ENCODE measurements at places on chromosomes 4 and X.
A peak's percentile ranks its signal among the peaks of the same experiment; 100 is the strongest.

GRCh38 chr4:156496797-156497196 is 474.8 kb downstream of the PDGFC start:
- DNase-seq = peak; percentile 91

DNA sequence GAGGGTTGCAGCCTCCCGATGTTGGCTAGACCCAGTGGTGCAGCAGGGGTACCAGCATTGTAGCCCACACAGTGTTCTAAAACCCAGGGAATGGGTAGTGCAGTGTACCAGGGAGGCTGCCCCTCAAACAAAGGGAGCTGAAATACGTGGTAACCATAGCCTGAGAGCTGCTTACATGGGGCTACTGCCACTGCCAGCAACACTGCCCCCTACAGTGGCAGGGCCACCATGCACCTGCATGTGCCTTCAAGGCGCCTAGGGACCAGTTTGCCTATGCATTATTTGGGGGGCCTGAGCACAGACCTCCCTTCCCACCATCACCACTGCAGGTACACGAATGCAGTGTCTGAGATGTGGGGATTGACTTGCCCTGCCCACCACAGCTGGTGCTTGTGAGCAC is 21.0 kb upstream of the BMP15 start:
- no peak for DNase-seq

- no peak for DNase-seq
Measured at GRCh38 chrX:11585174-11585573, 80.5 kb downstream of the ARHGAP6 start.

DNA sequence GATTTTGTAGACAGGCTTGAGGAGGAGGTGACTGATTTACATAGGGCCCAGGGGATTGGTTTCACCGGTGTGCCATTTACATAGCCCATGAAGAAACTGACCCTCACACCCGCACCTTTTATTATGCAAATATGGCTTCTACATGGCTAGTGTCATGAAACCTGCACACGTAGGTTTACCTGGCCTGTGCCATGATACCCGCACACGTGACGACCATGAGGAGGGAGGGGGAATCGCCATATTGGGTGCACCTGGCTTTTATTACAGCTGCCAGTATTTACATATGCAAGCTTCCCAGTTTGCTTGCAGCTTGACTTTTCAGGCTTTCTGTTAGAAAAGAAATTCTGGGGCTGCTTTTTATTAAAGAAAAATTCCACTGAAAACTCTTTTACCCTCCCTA is 359.7 kb downstream of the ADAM29 start:
- DNase-seq = no peak

Measured in BJ (cell line).